ENCODE measurements at places on chromosomes 5 and 9.

- peak; percentile 56 for DNase-seq
Observed at GRCh38 chr5:33997331-33997983, 10.4 kb downstream of the AMACR start.

DNA sequence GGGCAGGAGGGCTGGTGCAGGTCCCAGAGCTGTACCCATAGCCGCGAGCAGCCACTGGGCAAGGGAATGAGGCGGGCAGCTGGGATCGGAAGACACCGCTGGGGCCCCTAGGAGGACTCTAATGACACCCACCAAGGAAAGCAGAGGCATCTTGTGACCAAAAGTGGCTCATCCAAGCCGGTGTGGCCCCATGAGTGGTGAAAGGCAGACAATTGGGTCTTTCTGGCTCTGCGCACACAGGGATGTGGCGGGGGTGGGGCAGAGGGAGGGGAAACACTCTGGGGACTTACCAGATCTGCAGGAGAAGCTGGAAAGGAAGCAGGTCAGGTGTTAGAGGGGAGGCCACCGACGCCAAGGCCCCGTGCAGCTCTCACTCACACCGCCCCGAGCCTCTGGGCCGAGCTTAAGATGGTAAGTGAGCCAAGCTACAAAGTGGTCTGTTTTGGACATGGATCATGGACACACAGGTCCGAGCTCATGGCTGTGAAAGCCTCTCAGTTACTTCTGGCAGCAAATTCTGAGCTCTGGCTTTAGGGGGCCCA is 42.3 kb upstream of the SARDH start:
- no peak for DNase-seq

DNA sequence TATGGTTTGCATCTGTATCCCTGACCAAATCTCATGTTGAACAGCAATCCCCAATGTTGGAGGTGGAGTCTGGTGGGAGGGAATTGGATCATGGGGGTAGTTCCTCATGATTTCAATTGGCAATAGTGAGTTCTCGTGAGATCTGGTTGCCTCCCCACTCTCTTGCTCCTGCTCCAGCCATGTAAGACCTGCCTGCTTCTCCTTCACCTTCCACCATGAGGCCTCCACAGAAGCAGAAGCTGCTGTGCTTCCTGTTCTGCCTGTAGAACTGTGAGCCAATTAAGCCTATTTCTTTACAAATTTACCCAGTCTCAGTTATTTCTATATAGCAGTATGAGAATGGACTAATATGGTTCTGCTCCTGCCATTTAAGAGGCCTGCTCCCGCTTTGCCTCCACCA is 32.9 kb downstream of the SCAI start:
- DNase-seq = no peak

- no peak for DNase-seq
Observed at GRCh38 chr5:78792345-78793055, 143.9 kb upstream of the LHFPL2 start.

GRCh38 chr5:2393556-2393955 is 357.9 kb downstream of the IRX2 start:
- DNase-seq = no peak

DNA sequence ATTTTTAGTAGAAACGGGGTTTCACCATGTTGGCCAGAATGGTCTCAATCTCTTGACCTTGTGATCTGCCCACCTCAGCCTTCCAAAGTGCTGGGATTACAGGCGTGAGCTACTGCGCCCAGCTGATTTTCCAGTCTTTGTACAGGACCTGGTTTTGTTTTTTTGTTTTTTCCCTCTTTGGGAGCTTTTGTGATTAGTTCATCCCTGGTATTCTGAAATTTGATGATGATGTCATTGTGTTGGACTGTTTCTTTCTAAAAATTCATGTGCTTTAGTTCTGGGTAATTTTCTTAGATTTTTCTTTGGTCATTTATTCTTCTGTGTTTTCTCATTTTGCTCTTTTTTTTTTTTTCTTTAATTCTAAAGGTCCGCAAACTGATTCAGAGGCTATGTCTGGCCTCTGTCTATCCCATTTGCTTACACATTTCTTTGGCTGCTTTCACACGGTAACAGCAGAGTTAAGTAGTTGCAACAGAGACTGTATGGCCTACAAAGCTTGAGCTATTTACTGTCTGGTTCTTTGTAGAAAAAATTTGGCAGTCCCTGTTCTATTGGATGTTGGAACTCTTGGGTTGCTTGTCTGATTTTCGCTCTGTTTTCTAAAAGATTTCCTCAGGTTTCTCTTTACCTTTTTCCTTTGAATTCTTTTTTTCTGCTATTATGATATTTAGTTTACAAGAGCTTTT is 24.8 kb downstream of the STX17 start:
- no peak for DNase-seq

GRCh38 chr9:18422296-18423036 is 51.5 kb upstream of the ADAMTSL1 start:
- DNase-seq = no peak

GRCh38 chr9:113934829-113935676 is 58.9 kb downstream of the ZNF618 start:
- no peak for DNase-seq

DNA sequence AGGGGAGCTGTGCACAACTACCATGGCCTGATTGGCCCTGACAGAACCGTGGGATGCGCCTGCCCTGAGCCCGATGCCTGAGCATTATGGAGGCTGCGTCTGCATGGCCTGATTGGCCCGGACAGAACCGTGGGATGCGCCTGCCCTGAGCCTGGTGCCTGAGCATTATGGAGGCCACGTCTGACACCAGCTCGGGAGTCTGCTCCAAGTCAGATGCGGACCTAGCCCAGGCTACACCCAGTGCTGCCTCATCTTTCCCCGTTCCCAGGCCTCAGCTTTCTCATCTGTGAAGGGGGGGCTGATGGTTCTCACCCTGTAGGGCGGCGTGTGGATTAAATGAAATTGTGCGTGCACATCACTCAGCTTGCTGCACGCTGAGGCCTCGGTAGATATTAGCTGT is 7.3 kb downstream of the CEP72 start:
- no peak for DNase-seq

- no peak for DNase-seq
Observed at GRCh38 chr5:157184117-157184670, 3.6 kb downstream of the ITK start.

DNA sequence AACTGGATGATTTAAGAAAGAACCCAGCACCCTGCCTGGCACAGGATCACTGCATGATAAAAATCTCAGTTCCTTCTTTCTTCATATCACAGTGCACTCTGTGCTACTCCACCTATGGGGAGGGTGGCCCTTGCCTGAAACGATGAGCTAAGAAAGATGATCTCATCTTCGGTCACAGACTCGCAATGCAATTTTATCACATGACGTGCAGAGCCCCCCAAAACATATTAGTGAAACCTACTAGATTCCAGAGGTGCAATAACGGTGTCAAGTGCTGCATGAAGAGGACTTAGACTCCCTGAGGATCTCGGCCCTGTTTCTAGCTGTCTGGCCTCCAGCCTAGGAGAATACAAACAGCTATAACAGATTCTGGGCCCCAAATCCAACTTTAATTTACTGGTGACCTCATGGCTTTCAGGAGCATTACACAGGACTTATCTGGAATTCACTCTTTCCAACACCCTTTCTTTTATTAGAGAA is 104.0 kb downstream of the EBF1 start:
- no peak for DNase-seq

- DNase-seq = peak; percentile 74
Observed at GRCh38 chr5:127564002-127564769, 46.7 kb downstream of the PRRC1 start.

DNA sequence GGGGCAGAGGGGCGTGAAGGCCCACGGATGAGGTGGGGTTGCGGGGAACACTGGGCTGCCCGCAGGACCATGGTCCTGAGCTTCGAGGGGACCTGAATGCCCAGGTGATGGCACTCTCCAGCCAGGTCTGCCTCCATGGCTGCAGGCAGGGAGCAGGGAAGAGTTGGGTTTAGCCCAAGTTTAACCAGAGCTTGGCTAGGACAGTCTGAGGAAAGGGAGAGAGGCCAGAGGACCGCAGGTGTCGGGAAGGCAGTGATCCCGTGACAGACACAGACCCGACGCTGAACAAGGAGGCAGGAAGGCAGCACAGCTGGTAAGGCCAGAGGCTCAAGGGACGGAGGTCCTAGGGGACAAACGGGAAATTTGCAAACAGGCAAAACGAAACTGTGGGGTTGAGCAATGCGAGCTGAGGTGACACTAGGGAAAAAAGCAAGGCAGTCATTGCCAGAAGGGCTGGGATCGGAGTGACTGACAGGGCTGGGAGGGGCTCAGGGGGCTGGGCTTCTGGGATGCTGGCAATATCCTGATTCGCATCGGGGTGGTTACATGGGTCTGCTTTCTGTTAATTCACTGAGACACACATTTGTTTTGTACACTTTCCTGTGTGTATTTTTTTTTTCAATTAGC is 25.0 kb downstream of the ARPC5L start:
- no peak for DNase-seq

- no peak for DNase-seq
Observed at GRCh38 chr5:37926732-37927131, 86.9 kb upstream of the GDNF start.

DNA sequence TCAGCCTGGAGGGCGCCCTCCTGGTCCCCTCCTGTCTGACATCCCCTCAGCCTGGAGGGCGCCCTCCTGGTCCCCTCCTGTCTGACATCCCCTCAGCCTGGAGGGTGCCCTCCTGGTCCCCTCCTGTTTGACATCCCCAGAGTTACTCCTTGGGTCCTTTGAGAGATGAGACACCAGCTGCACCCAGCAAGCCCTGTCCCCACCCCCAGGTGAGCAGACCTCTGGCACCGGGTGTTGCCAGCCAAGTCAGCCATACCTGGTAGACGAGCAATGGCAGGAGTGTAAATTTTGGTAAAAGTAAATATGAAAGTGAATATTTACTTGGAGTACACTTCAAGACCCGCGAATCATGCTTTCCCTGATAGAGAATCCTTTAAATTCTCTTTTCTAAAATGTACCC is 25.4 kb downstream of the EXOC3 start:
- DNase-seq = no peak

DNA sequence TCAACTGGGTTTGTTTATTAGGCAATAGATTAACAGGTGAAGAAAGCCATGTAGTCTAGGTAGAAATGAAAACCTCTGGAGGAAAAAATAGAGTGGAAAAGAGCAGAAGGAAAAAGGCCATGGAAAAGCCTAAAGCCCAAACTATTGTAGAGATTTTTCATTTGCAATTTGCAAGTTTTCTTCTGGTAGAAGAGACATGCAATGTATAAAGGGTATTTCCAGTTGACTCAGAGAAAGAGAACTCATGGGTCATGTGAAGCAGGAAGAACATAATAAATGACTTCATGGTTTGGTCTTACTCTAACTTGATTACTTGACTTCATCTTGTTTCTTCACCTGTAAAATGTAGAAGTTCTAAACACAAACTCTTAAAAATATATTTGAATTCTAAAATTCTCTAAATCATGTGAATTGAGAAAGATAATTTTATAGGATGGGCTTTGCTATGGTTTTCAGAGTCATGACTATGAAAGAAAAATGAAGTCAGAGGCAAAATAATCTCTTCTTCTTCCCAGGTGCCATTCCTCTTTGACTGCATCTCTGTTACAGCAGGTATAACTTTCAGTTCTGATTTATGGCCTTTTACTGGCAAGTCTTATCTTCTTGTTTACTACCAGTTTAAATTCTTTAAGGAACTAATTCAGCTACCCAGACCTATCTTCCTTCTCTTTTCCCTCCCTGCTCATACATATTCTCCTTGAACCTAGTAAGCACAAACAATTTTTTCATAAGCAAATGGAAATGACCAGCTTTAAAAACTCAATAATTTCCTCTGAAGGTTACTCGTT is 47.7 kb upstream of the TMC1 start:
- DNase-seq = peak; percentile 84

GRCh38 chr5:177609076-177610059 is 9.4 kb downstream of the B4GALT7 start:
- no peak for DNase-seq

All from suppressor macrophage treated with lipopolysaccharide for 4 hours (primary cell).